ENCODE measurements at places on chromosomes 1 and 21. TPM values are rescaled to one million over a fixed set of nuclear protein-coding genes. Genes with fewer than 3 reads are reported as not detected.

XCL2 gene
- not detected for total RNA-seq

TMIGD3 gene
- total RNA-seq: 0.33 TPM

WDR64 gene
- total RNA-seq: not detected

COL6A1 gene
- total RNA-seq: 27.1 TPM

CHIA gene
- total RNA-seq: not detected
